ENCODE measurements at places on chromosomes 4 and X.

DNA sequence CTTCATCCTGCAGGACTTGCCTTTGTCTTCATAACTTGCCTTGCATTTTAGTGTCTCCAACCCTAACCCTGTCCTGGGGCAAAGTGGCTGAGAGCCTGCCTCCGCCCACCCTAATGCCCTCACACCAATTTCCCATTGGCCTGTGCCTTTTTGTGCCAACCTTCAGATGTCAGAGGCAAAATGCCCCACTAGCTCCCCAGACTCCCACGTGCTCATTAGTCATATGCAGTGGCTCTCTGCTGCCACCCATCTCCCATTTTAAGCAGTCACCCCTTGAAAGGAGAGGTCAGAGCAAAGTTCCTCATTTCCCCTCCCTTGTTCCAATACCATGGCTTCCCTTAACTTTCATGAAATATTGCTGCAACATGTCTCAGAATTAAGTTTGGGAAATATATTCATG is 74.8 kb upstream of the PASD1 start:
- DNase-seq, result peak; percentile 5

- DNase-seq, result no peak
Measured at GRCh38 chr4:25727711-25728493, 72.3 kb downstream of the SLC34A2 start.

DNA sequence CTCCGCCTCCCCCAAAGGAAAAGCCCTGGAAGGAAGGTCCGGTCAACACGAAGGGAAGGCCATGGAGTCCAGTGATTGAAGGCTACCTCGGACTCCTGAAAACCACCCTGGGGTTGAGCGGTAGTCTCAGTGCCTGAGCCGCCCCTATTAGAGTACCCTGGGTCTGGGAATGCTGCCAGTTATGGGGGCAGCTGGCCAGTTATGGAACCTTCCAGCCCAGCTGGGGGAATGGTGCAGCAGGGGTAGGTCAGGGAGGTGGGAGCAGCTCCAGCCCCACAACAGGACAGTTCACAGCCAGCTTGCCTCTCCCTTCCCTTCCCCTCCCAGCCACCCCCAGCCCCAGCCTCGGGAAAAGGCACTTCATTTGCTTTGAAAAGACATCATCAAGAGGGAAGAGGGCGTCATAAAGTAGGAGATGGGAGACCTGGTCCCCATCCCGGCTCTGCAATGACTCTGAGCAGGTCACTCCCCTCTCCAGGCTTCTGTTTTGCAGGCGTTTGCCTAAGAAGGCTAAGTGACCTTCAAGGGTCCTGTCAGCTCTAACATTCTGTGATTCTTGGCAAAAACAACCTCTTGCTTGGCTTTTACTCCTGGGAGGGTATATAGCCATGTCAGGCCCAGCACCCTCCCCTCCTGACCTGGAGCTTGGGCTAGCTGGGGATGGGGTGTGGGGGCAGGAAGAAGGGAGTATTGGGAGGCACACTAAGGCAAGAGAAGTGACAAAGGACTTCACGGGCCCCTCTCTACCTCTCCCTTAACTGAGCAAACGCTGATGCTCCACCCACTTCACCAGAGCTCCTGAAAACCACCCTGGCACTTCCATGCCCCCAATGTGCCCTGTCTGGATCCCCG is 8.0 kb downstream of the APLN start:
- DNase-seq, result no peak

DNA sequence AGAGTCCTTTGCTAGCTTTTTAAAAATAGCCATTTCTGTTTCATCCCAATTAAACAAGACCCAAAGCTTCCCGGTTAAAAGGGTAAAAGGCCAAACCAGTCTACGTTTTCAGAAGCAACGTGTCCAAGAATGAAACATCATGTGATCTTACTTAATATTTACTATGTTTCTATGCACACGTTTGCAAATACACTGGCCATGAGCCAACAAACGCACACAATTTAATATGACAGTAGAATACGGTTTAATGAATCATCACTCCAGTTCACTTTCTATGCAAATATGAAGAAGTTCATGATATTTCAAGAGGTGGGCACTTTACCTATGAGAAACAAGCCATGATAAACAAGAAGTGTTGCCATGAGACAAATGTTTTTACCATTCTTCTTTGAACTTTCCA is 4.3 kb downstream of the NR0B1 start:
- DNase-seq, result no peak

DNA sequence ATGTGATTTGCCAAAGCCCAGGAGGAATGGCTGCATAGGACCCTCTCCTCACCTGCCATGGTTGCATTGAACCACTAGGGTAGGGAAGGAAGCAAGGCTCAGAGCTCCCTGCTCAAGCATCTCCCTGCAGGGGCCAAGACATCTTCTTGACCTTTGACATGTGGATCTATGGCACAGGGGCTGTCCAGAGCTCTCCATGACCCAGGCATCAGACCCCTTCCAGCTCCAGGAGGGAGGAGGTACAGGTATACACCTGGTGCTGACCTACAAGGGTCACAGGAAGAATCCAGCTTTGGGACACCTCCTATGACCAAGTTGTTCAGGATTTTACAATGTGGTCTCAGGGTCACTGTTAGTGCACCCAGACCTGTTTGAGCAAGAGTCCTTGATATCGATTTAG is 23.2 kb upstream of the ASMTL start:
- no peak for DNase-seq

- DNase-seq, result no peak
Measured at GRCh38 chrX:19392703-19393102, 49.0 kb downstream of the PDHA1 start.

GRCh38 chrX:137424679-137425078 is 141.2 kb upstream of the ZIC3 start:
- DNase-seq, result no peak

GRCh38 chrX:49257846-49258748 is 6.4 kb downstream of the FOXP3 start:
- no peak for DNase-seq

GRCh38 chrX:79080141-79080540 is 64.3 kb upstream of the GPR174 start:
- DNase-seq, result no peak

DNA sequence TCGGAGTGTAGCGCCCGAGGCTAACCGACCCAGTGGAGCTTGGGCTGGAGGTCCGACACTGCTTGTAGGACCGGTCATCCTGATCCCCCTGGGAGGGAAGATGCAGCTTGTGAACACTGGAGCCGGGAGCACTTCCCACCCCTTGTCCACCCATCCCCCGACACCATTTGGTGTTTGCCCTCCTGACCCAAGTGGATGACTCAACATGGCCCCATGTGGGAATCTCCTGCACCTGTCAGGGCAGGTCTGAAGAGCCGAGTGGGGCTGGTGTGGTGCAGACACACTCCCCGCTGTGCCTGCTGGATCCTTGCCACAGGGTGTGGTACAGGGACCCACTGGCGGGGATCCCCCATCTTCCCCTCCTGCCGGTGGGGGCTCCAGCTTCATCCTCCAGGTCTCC is 90.0 kb upstream of the AFAP1 start:
- no peak for DNase-seq

- peak; percentile 63 for DNase-seq
Measured at GRCh38 chr4:153160821-153161220, 43.4 kb upstream of the TRIM2 start.

DNA sequence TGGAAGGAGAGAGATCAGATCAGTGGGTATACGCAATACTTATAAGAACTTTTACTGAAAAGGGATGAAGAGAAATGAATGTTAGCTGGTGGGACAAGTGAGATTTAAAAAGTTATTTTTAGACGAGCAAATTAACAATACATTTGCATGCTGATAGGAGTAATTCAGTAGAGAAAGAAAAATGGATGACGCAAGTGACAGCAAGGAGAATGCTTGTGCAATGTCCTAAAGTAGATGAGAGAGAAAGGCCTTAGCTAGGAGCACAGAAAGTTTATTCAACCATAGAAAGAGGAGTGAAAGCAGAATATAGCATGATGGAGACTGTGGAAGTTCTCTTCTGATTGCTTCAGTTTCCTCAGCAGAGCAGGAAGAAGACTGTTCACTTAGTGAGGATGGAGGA is 45.8 kb downstream of the OSTC start:
- DNase-seq, result no peak

- DNase-seq, result peak; percentile 7
Measured at GRCh38 chrX:43349363-43349762, 306.7 kb upstream of the MAOA start.

DNA sequence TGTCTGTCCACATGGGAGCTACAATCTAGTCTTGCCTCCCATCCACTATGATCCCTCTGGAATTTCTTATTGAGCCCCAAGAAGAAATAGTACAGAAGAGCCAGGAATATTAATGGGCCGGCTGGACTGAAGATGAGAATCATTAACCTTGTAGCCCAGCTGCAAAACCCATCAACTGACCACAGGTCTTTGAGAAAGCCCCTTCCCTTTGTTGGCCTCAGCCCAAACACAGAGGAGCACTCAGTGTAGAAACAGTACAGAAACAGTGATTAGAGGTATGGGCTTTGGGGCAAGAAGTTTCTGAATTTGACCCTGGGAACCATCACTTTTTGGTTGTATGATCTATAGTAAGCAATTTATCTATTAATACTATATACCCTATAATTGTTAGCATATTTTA is 76.8 kb upstream of the RAB40AL start:
- DNase-seq, result no peak

DNA sequence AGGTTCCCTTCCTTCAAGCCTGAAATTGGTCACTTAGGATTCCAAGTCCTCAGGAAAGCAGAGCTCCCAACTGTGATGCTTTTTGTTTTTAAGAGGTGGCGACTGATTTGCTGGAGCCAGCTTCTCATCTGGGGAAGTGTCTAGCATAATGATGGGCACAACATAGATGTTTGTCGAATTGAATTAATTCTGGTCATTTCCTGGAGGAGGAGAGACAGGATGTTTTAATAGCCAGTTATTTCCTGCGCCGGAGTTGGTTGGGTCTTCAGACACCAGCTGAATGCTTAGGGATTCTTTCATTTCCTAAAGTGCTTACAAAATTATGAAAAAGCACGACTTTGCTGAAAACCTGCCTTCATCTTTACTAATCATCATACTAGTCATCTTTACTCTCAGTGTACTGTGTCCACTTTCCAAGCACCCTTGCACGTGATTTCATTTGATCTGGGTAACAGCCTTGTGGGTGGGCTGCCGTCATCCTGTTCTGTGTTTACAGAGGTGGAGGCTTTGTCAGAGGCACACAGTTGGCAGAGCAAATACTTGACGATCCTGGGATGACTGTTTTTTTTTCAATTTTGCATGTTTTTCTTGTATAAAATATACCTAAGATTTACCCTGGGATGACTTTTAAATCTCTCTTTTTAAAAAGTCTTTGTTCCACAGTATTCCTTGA is 49.5 kb downstream of the RGS12 start:
- DNase-seq, result no peak

- no peak for DNase-seq
Measured at GRCh38 chr4:81173213-81173612, 41.8 kb downstream of the PRKG2 start.

GRCh38 chr4:176999935-177000543 is 207.3 kb upstream of the VEGFC start:
- no peak for DNase-seq

DNA sequence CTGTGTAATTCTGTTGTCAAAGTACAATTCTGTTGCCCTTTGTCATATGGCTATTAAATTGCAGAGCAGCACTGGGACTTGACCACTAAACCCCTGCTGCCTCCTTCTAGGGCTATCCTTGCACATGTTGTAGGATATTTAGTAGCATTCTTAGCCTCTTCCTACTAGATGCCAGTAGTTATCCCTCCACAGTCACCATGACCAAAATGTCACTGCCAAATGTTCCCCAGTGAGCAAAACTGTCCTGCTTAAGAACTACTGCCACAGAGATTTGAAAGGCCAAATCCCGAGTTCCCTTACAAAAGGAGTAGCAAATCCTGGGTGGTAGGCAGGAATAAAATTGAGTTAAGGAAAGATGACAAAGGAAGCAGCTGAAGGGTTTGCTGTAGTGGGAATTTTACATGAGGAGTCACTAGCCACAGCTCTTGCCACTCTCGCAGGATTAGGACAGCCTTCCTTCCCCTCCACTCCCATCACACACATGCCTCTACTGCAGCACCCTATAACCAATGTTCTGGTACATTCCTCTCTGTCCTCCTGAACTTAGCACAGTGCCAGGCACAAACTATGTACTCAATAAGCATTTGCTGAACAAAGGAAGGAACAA is 8.4 kb downstream of the APBB2 start:
- no peak for DNase-seq

DNA sequence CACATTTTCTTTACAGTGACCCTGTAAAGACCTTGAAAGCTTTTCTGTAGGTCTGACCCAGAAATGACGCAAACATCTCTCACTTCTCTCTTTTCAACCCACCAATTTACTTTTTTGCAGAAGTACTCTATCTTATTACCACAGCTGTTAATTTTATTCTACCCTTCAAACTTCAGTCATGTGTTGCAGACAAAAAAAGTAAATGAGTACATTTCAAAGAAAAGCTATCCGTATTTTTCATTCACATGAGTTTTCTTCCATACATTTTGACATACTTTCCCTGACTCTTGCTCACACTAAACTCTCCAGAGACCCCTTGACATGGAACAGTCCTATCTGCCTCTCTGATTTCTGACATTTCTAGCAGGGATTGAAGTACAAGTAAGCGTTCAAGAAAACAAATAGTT is 51.7 kb downstream of the SLC7A11 start:
- no peak for DNase-seq

DNA sequence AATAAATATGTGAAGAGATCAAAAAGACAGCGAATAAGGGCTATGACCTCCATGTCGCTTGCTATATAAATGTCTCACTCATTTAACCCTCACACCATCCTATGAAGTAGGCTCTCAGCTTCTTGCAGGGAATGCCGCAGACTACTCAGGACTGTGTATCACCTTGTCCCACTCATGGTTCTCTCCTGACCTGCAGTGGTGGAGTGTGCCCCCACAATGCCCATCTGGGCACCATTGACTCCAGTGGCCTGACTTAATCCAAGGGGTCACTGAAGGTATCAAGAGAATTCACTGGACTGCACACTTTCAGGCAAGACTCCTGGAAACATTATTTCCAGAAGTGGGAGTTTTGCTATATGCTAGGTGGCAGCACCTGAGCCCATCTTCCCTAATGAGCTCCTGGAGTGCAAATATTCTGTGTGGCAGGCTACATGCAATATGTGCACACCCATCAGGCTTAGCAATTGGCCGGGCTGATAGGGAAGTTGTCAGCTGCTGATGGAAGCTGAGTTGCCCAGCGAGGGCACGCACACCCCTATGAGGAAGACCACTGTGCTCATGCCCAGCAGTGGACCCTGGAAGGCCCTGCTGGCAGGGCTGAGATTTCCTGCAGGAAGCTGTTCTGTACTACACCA is 8.2 kb upstream of the EFNB1 start:
- DNase-seq, result no peak

DNA sequence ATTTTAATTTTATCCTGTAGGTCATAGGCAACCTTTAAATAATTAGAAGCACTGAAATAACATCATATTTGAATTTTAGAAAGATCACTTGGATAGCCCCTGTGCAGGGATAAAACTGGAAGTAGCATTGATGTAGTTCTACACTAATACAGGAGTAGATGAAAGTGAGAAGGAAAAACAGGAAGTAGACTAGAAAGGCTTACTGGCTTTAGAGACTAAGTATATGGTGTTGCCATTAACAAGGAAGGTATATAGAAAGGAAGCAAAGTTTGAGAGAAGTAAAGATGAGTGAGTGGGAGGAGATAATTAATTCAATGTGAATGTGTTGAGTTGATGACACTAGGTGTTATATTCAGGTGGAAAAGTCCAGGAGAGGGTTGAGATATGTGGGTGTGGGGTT is 73.1 kb upstream of the EPGN start:
- no peak for DNase-seq

All from foreskin melanocyte (primary cell).